Inflammatory macrophage treated with lipopolysaccharide for 1 hour (primary cell): ENCODE measurements at places on chromosomes 2 and 18.

DNA sequence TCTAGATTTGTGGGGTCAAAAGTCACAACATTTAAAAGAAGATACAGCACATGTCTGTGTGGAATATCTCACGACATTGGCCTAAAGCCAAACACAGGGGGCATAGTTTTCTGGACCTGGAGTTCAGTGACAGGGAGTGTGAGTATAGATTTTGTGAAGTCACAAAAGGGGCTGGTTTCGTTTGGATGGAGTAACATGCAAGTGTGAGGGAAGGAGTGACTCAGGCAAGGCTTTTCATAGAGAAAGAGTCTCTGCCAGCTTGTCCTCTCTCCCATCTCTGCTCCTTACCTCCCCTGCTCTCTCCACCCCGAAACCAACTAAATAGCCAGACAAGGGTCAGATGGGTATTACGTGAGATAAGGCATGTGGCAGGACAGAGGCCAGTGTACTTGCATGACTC, 3.7 kb upstream of the EPAS1 start:
- DNase-seq: no peak

DNA sequence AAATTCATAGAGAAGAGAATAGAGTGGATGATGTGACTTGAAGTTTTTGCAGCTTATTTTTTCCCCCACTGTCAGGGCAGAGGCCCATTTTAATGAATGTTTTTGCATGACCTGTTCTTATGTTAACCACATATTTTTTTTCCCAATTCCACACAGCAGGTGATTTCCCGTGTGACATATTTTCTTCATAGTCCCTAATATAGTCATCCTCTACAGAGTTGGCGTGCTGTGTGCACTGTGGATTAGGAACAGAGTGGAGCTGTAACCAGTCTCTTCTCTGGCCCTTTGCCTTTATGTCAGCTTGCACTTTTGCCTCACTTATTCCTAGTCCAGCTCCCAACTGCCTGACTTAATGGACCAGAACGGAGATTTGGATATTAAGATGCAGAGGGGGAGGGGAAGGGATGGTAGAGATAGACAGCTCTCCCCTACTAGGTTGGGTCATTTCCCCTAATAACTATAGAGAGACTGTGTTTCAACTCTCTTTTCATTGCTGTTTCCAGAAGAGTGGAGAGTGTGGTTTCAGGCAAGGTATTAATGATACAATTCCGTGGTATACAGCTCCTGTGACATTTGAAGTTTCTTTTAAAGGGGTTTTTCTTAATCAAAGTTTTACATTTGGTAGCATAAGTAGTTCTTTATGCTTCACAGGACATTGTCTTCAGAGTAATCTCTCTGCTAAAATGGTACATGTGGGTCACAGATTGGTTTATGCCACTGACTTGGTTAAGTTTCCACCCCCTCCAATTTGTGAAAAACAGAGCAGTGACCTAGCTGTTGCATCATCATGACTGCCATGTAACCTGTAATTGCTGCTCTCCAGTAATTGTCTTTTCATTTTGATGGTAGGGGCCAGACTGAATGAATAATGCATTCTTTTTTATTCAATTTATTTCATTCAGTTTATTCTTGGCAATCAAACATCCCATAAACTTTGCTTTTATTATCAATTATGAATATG, 161.3 kb downstream of the HAUS1 start:
- no peak for DNase-seq

DNA sequence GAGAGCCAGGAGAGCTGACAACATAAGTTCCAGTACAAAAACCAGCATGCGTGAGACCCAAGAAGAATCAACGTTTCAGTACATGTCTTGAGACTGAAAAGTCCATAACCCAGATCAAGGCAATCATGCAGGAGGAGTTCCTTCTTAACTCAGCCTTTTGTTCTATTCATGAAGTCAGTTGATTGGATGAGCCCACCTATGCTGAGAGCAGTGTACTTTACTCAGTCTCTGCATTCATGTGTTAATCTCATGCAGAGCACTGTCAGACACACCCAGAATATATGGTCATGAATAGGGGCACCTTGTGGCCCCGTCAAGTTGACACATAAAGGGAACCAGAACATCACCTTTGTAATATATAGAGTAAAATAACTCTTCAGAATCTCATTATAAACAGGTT, 653.6 kb upstream of the CNTNAP5 start:
- DNase-seq: no peak

DNA sequence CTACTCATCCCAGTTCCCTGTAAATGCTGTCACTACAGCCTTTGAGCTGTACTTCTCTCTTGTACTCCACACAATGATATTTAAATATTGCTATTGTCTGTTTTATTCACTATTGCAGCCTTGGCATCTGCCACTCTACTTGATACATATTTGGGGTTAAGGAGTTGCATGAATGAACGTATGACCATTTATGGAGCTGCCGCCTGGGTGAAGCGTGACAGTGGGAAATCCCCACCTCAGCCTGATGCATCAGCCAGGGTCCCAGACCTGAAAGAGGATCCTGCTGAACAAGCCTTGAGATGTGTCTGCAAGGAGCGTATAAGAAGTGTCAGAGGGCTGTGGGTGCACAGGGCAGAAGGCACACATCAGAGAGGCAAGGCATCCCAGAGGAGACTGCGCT, 39.1 kb downstream of the MRPL35 start:
- DNase-seq: peak; percentile 55

- DNase-seq: no peak
Measured at GRCh38 chr18:12640881-12641200, 17.1 kb downstream of the SPIRE1 start.
